NCI-H2171 treated with DMSO at 0.1 percent for 48 hours (cell line): ENCODE measurements at places on chromosomes 7 and 10.
A peak's percentile ranks its signal among the peaks of the same experiment; 100 is the strongest.

GRCh38 chr7:8564281-8564680, 130.9 kb downstream of the NXPH1 start:
- peak; percentile 25 for DNase-seq

GRCh38 chr10:13400196-13400965, 52.3 kb upstream of the SEPHS1 start:
- no peak for DNase-seq

DNA sequence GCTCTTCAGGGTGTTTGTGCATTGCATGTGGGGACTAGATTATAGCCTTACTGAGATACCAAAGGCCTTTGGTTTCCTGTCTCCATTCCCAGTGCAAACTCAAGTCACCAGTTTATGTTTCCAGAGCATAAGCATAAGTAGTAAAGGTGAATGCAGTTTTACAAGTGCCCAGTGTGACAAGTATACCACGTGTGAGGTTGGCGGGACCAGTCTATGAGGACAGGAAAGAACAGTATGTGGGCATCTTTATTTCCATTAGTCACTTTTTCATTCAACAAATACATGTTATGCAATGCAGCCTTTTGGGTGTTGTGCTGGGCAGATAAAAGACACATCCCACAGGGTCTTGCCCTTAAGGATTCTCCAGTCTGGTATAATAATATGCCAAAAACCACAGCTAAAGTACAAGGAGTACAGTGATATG, 146.5 kb downstream of the ARID5B start:
- no peak for DNase-seq

DNA sequence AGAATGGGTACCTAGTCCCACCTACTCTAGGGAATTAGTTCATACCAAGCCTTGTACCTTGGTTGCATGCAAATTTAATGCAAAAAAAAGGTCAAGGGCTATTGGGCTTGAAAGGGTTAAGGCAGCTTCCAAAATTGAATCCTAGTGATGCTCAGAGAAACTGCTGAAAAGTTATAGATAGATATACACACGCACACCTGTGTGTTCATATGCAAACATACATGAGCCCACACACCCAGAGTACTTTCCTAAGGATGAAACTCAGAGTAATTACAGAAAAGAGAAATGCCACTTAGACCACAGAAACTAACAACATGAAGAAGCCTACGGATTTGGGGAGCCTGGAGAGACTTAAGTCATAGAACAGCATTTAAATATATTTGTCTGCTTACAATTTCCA, 1.5 kb downstream of the SLC25A13 start:
- DNase-seq = no peak

GRCh38 chr10:74882831-74883230, 56.4 kb downstream of the KAT6B start:
- DNase-seq = no peak

GRCh38 chr10:122390271-122390670, 15.8 kb downstream of the PLEKHA1 start:
- DNase-seq = no peak

DNA sequence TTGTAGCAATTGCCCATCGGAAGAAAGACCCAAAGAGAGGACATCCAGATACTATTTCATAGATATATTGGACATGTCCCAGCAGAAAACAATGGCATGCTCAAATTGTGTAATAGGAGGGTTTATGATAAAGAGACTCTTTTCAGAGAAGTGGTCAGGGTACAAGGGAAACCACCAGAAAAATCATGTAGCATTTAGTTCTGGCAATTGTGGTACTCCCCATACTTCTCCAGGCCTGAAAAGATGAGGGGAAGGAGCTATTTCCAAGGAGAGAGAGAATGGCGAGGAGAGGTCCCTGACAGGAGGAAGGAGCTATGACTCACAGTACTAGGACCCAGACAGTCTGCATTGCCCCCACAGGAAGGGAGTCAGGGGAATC, 68.4 kb upstream of the ADO start:
- DNase-seq = no peak

- no peak for DNase-seq
Observed at GRCh38 chr10:972763-973162, 15.5 kb upstream of the GTPBP4 start.

GRCh38 chr7:68730194-68730593, 868.1 kb upstream of the AUTS2 start:
- DNase-seq = no peak

DNA sequence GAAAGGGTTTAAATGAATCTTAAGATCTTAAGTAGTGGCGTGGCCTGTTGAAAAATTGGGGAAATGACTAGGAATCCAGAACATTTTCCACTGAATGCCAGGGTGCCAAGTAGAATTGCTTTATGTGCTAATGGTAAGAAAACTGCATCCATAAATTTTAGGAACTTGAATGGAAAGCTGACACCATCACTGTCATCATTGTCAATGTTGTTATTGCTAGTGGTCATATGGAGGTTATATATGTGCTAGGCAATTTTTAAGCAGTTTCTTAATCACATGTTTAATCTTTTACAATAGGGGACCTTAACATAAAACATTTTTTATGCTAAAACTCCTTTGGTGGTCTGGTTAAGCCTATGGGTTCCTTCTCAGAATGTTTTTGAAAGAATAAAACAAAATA, 13.1 kb downstream of the MARCHF5 start:
- no peak for DNase-seq

DNA sequence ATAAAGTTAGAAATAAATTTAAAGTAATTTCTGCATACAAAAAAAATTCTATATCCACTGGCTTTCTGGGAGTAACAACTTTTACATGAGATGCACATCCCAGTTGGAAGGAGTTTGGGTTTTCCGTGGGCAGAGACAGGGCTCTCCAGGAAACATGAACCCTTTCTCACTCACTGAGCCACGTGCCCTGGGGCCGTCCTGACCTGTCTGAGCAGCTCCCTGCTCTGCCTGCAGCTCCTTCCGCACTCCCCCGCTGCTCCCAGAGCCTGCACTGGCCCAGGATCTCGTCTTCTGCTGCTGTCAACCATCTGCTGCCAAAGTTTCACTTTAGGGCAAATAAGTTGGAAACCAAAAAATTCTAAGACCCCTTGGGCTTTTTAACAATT, 169.1 kb downstream of the DIP2C start:
- DNase-seq = peak; percentile 77

GRCh38 chr10:47167591-47167990, 132.4 kb upstream of the GDF10 start:
- no peak for DNase-seq

GRCh38 chr10:11170993-11171851, 153.6 kb downstream of the CELF2 start:
- DNase-seq = no peak

DNA sequence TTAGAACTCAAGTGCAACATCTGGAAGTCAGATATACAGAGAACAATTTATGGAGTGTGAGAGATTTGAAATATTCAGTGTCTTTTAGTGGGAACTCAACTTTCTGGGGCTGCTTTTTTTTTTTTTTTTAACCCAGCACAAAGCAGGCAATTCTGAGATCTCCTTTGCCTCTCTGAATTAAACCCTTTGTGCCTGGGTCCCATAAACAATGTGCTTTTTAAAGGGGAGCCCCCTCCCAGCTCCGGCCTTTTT, 146.8 kb downstream of the CELF2 start:
- no peak for DNase-seq

GRCh38 chr7:81684514-81685269, 85.2 kb downstream of the HGF start:
- DNase-seq = peak; percentile 99

GRCh38 chr10:71651428-71651827, 68.2 kb downstream of the C10orf105 start:
- DNase-seq = no peak

- DNase-seq = no peak
Observed at GRCh38 chr7:102119213-102119651, 167.4 kb upstream of the SH2B2 start.

DNA sequence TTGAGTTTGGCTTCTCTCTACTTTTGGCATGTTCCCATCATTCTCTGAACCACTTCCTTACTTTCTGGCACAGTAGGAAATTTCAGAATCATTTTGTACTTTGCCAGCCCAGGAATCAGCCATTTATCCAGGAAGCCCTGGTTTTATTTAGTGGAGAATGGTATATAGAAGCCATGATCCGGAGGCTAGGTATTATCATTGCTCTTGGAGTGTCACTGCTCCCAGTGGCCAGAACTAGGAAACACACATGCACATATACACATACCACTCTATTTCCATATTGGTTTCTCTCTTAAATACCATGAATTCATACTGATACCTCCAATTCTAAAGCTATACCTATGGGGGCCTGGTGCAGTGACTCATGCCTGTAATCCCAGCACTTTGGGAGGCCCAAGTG, 36.3 kb downstream of the SUFU start:
- DNase-seq = no peak

DNA sequence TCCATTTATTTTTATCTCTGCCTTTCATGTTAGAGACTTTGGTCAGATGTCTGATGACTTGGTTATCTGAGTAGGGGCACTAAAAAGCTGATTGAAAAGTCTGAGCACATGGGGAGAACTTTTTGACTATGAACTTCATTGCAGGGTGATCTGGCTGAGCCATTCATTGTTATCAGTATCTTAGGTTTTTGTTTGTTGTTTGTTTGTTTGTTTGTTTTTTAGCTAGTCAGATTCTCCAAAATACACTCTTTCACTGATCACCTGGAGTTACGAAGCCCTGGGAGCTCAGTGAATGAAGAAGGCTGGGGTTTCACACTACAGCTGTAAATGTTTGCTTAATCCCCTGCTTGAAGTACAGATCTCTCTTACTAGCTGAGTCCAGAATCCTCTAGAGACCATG, 28.6 kb upstream of the DLG5 start:
- DNase-seq = no peak

- no peak for DNase-seq
Observed at GRCh38 chr7:151252961-151253711, 4.6 kb upstream of the SMARCD3 start.

DNA sequence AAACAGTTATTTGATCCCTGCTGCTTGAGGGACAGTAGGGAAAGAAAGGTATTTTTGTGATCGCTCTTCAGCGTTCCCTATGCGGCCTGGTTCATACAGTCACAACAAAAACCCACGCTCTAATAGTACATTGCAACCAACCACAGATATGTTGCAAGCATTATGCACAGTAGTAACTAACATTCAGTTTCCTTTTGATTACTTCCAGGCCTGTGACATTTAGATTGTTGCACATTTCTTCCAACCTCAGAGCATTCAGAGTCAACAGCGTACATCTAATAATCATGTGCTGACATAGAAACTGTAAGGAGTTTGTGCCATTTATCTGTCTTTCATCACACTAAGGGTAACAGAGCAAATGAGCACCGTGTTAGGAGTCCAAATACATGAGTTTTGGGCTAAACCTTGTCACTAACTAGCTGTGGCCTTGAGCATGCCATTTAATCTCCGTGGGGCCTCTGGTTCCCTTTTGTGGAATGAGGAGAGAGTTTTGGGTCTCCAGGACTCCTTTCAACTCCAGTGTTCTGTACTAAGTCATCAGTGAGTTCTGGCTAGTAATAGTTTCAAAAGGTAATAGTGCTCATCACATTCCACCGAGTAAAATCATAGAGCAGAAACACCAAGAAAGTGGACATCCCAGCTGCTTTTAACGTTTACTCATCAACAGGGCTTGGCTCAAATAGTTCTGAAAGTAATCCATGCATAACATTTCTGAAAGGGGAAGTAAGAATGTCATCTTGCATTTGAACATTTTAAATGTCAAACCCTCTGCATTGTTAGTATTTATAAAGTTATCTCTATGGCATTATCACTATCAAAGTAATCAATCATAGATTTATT, 99.0 kb upstream of the FZD1 start:
- DNase-seq = no peak

DNA sequence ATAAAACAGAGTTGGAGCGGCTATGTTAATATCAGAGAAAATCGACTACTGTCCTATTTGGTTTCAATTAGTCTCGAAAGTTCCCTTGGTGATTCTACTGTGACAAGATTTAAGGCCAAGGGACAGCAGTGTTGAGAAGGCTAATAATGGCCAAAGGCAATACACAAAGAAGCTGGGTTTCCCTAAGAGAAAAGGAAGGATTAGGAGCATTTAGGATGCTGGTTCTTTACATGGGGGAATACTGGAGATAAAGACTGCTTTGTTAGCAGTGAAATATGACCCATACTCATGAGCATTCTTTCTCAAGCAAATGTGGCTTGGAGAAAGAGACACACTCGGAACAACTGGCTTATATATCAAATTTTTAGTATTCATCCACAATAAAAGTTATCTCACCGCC, 32.2 kb downstream of the IQUB start:
- no peak for DNase-seq

DNA sequence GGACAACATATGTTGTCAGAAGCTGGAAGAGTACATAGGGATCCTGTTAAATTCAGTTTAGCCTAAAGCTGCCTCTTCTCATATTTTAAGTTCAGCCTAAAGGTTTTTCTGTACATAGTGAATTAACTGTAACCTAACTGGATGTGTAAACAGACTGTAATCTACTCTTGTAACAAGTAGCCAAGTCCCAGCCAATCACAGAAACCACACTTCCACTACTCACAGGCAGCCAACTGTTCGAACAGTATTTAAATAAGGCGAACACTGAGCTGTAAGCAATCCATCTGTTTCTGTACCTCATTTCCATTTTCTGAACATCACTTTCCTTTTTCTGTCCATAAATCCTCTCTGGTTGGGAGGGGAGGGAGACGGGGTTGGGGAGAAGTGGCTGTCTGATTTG, 15.0 kb upstream of the STN1 start:
- peak; percentile 85 for DNase-seq

GRCh38 chr10:91163869-91164474, 56.5 kb upstream of the PCGF5 start:
- DNase-seq = no peak

DNA sequence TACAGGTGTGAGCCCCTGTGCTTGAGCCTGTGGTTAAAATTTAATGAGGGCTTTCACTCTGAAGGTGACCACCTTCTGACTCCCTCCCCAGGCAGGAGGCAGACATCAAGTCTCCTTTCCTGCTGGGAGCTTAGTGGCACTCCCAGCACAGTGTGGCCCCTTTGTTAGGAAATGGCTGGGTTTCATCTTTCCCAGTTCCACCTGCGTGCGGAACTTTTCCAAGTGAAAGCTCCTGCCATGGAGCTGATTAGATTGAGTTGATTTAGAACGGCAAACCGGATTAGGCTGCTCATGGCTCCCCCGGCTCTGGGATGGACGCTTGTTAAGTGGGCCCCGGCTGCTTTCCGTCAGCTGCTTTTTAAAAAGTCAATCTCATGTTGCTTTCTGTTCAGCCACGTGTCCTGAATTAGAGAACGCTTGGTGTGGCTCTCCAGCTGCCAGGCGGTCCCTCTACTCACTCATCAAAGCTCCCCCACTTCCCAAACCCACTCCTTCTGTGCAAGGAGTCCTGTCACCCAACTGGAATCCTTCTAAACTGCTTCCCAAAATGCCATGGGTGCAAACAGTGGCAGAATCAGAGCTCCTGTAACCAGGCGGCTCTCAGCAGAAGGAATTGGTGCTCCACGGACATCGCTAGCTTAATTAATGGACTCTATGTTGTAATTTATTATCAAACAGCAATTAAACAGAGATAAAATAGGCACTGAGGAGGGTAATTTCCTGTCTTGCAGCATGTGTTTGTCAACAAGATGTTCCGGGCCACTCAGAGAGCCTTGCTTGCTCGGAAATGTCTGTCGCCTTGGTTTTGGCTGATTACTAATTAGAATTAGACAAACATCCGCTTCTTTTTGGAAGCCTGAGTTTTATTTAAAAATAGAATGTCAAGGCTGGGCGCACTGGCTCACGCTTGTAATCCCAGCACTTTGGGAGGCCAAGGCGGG, 551.2 kb downstream of the GALNT17 start:
- DNase-seq = peak; percentile 72

GRCh38 chr7:147861058-147861716, 729.4 kb upstream of the C7orf33 start:
- no peak for DNase-seq
